ENCODE measurements at places on chromosomes 2 and 18.

DNA sequence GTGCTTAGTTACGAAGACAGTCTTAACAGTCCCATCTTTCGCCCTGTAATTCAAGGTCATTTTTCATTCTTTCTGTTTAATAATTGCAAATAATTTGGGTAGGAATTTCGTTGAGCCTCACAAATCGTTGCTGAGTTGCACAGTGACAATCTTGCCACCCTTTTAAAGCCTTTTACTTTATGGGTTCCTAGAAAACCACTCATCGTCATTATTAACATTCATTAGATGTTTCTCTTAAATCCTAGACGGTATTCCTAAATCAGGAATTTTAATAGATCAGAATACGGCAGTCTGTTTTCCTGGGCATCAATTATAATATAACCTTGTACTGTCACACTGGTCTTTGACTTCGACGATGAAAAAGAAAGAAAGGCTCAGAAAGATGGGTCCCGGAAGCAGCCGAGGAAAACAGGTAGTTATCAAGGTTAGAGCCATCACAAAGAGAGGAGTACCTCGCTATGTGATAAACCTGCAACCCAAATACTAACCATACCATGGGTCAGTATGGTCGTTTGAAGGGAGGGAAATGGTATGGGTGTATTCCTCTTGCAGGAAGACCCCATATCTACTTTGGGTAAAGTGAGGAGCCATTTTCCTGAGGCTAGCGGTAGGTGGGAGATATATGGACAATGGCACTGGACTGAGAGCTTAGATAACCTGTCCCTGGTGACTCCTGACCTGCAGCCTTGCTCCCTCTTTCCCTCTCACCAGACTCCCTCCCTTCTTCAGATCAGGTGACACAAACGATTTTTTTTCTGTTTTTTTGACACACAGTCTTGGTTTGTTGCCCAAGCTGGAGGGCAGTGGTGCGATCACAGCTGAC lies 981 bp upstream of the SF3B1 start:
- DNase-seq = no peak

DNA sequence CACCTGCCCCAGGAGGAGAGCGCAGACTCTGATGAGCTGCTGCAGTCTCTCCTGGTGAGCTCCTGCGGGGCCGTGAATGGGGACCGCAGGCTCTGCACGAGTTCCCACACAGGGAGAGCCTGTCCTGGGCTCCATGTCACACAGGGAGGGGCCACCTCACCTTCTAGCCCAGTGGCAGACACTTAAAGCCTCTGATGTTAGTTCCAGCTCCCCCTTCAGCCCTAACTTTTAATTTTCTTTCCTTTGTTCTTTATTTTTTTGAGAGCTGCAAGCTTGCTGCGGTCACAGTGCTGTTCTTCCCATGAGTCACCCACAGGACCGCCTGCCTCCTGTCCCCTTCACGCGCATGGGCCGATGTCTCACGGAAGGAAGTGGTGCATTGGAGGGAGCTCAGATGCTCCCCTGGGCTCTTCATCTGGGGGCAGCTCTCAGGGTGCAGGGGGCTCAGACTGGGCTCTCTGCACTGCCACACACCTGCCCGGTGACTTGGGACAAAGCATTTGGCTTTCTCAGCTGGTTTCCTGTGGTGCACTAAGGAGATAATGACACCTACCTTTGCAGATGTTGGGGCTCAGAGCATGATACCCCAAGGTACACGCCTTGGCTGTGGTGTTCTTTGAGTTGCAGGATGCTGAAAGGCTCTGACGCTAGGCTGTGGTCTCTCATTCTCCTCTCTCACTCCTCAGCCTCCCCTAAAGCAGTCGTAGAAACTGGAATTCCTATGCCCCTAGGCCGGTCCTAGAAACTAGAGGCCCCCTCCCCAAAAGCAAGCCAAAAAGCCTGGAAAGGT lies 37.2 kb upstream of the PXDN start:
- no peak for DNase-seq

DNA sequence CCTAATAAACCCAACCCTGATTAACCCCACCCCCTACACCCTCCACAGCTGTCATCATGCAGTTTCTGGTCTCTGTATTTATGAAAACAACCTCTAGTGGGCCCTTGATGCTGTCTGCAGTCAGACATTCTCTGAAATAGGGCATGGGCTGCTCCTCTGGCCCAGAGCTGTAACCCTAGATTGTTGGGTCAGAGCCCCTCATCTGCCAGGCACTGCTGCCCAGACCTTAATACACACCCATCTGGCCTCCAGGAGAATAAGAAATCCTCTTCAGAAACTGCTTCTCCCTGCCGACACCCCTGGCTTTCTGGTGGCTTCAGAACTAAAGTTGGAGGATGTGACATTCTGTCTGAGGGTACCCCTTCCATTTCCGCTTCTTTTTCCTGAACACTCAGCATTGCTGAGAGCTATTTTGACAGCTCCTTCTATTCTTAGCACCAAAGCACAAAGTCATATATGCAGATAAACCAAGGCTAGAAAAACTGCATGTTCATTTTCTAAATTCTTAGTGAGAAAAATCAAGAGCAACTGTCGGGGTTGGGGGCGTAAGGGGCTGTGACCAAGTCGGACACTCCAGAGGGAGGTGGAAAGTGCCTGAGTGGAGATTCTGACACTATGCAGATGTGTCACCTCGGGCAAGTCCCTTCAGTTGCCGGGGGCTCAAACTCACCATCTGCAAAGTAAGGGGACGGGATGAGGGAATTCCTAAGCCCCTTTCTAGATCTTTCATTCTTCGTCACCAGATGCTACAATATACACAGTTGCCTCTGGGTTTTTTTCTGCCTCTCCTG lies 28.7 kb downstream of the SRSF7 start:
- DNase-seq = no peak

DNA sequence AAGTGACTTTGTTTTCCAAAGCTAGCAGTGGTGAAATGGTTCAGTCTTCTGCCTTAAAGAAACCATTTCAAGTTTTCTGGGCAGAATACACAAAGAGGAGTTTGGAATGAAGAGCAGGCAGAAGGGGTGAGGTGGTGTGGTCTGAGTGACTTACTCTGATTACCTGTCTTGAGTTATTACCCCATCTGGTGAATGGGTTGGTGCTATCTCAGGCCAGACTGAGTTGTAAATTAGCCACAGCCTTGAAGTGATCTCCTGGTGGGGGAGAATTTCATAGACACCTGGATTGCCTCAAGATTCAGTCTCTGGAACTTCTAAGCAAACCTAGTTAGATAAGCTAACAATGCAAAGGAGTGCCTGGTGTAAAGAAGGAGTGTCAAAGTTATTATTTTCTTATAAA lies 983.5 kb upstream of the NXPH2 start:
- DNase-seq = no peak

GRCh38 chr2:142241016-142241415 lies 110.2 kb upstream of the LRP1B start:
- no peak for DNase-seq

GRCh38 chr18:65620076-65620696 lies 130.6 kb upstream of the CDH7 start:
- DNase-seq = no peak

- DNase-seq = no peak
These were observed 165.4 kb downstream of the FIGN start for GRCh38 chr2:163570391-163570790.

DNA sequence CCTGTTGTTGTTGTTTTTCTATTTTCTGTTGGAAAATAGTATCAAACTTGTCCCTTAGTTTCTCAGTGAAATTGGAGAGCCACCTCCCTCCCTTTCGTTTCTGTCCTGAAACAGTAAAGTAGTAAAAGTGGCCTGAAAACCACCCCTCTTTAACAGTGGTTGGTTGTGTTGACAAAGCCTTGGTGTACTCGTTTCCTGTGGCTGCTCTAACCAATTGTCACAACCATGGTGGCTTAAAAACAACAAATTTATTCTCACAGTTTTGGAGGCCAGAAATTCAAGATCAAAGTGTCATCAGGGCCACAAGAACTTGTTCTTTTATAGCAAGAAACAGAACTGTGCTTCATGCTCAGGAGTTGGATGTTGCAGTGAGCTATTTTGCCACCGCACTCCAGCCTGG lies 4.0 kb upstream of the DYSF start:
- DNase-seq = no peak
